ENCODE measurements at places on chromosomes 4 and X.
A peak's percentile ranks its signal among the peaks of the same experiment; 100 is the strongest.

- DNase-seq, result no peak
Measured at GRCh38 chr4:22688236-22688635, 4.5 kb upstream of the GBA3 start.

DNA sequence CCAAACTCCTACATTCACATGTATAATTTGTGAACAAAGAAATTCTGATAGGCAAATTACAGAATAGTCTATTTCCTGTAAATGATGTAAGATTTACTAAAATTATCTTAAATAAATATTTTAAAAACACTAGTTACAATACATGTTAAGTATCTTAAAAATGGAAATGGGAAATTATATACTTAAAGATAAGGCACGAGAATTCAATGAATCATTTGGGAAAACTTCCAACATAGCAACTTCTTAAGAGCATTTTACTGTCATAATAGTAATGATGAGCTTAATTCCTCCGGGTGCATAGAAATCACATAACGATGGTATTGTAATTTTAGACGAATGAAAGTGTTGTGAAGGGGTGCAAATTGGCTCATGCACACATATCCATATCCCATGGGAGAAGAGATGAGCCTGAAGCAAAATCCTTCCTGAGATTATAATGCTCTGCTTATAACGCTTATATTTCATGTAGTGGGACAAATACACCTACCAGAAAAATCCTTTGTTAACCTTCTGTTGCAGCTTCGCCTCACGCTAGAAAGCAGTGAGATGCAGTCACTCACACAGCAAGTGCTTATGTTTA, 873.5 kb downstream of the PDHA2 start:
- no peak for DNase-seq

DNA sequence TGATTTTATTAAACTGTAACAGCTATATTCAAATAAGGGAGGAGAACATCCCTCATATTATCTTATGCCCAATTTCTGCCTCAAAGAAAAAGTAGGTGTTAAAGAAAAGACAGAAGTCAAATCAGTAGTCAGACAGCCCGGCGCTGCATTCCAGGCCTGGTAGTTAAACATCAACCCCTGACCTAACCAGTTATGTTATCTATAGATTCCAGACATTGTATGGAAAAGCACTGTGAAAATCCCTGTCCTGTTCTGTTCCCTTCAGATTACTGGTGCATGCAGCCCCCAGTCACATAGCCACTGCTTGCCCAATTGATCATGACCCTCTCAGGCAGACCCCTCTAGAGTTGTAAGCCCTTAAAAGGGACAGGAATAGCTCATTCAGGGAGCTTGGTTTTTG, 269.9 kb upstream of the GALNT7 start:
- DNase-seq, result no peak

DNA sequence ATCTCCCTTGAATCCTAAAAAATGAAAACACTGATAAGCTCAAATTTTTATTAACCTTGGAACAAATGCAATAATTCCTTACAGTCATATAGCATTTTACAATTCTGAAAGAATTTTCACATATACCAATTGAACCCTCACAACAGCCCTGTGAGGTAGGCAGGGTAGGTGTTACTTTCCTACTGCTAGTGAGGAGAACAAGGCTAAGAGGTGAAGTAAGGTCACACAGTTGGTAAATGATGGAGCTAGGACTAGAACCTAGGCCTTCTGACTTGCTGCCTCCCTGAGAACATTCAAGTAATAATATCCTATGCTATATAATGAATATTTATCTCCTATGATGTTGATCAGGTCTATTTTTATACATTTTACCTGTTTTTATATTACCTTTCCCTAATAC, 9.7 kb downstream of the TAF9B start:
- no peak for DNase-seq

- DNase-seq, result no peak
Measured at GRCh38 chr4:10158333-10158942, 41.8 kb upstream of the WDR1 start.

DNA sequence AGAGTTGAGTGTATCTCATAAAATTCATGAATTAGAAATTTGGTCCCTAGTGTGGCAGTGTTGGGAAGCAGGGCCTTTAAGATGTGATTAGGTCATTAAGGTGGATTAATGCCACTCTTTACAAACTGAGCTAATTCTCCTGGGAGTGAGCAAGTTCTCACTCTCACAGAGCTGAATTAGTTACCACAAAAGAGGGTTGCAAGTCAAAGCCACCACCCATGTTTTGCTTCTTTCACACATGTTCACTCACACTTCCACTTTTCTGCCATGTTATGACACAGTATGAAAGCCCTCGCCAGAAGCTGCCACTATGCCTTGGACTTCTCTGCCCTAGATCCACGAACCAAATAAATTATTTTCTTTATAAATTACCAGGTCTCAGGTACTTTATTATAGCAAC, 332.1 kb downstream of the ARAP2 start:
- DNase-seq, result no peak

- DNase-seq, result no peak
Measured at GRCh38 chr4:71396382-71396781, 57.6 kb downstream of the SLC4A4 start.

DNA sequence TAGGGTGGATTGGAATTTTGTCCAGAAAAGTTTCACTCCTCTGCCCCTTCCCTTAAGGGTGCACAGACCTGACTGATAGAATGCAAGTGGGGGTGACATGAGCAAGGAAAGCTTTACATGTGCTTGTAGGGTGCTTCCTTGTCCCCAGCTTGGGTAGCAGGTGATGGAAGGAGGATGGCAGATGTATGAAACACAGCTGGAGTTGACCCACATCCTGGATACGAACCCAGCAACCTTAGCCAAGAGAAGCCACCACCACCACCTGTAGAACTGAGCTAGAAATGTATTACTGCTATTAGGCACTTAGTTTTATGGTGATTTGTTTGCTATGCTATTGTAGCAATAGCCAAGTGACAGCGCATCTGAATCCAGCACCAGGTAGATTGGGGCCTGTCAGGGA, 227.4 kb downstream of the HS3ST1 start:
- DNase-seq, result no peak

DNA sequence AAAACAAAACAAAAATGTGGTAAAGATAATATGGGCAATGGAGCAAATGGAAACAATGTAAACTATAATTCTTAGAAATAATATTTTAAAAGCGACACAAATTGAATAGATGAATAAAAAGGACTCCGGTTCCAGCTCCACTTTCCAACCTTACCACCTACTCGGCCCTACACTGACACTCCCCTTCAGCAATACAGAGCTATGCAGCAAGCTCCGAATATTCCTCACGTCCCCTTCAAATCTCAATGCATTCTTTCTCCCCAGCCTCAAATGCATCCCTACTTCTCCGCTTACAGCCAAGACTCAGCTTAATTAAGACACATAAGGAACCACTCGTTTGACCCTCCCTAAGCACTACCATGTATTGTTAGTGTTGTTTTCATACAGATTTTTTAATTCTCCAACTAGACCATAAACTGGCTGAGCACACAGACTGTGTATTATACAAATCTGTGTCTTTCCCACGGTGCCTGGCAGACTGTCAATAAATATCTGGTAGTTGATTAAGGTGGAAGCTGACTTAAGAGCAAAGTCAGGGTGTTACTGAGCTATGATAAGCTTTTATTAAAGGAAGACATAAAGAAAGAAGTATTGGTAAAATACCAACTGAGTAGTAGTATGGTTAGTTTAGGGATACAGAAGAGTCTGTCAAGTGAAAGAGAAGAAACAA, 219.1 kb downstream of the NR3C2 start:
- DNase-seq, result no peak

DNA sequence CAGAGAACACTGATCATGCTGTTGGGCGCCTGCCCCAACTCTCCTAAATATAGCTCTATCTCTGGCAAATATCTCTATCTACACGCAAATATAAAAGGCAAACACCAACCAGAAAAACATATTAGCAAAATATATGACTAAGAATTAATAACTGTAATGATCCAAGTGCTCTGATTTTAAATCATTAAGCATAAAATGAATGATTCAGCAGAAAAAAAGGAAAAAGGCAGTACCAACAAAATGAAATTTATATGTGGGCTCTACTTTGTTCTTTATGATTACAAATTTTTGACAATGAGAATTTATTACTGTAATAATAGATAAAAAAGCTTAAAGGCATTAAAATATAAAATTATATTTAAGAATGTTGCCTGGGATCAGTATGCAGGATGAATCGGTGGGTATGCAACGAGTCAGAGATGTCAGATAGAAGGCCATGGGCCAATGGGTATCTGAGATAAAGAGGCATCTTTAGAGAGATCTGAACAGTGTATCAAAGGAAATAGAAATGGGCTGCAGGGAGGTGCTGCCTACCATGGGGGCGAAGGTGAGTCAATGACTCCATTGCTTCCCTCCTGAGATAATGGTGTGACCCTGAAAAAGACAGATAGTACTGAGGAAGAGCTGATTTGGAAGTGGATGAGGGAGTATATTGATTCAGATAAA, 234.8 kb downstream of the SCFD2 start:
- DNase-seq, result no peak

- DNase-seq, result no peak
Measured at GRCh38 chrX:68835468-68835867, 6.6 kb downstream of the EFNB1 start.

- DNase-seq, result no peak
Measured at GRCh38 chr4:56227301-56227835, 159.9 kb downstream of the AASDH start.

GRCh38 chr4:85769009-85769408, 294.1 kb downstream of the ARHGAP24 start:
- DNase-seq, result no peak

- no peak for DNase-seq
Measured at GRCh38 chr4:6942238-6942800, 32.7 kb downstream of the TBC1D14 start.

DNA sequence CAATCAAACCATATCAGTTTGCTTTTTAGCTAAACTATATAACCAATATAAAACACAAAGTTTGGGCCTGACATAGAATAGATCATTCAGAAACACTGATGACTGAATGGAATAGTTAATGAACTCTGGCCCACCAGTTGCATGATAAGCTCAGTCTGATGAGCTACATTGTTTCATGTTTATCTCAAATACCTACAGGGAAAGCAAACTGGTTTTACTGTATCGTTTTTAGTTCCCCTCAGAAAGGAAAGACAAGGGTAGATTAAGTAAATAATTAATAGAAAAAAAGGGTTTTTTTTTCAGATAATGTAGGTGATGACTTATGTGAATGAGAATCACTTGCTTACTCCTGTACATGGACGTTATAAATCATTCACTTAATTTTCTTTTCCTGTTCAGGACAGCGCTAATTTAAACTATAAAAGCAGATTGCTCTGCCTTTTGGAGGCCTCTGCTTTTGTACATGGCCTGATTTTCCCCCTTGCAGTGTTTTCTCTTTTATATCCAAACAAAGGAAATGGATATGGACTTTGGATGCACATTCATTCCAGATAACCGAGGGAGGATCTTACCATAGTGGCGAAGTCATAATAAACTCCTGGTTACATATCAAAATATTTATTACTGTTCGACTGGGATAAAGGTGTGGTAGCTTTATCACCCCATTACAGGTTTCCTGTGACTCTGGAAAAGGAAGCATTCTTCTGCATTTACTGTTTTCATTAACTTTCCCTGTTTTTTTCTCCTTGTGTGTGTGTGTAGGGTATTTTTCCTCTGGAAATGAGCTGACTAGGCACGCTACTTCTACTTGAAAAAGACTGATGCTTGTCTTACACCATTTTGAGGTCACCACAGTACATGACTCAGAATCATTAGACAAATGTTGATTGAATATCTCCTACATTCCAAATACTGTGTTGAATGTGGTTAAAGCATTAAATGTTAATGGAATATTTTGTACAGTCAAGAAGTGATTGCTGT, 373.1 kb upstream of the HS3ST1 start:
- no peak for DNase-seq

- DNase-seq, result no peak
Measured at GRCh38 chr4:159298502-159298901, 195.6 kb downstream of the RAPGEF2 start.

DNA sequence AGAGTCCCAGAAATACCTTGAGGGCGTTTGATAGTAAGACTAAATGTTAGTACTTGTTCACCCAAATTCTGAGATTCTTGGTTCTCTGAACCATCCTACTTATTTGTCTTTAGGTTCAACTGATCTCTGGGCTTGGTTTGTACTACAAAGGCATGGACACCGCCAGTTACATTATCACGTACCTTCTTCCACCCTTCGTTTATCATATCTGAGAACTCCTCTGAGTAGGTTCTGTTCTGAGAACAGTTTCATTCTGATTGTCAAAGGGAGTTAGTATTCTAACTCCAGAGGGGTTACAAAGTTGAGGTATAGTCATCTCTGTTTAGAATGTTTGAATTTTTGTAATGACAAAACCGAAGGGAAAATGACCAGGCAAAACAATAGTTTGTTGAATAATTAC, 19.3 kb downstream of the ZFX start:
- DNase-seq, result no peak

GRCh38 chrX:1609762-1610161, 5.1 kb upstream of the ASMT start:
- no peak for DNase-seq

GRCh38 chrX:110175146-110175545, 142.7 kb downstream of the AMMECR1 start:
- no peak for DNase-seq

DNA sequence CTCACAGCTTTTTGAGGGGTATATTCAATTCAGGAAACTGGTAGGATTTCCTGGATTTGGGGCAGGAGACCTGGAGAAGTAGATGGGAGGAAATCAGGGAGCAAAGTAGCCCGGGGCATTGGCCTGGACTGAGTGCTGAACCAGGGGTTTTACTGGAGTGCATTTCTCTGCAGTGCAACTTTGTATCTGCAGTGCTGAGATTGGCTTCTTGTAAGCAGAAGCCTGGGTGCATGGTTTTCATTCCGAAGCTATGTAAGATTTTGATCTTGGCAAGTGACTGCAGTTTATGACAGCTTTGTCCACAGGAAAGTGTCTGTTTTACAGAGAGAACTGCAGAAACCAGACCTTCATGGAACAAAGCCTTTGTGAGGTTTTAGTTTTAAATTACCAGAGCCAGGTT, 158.3 kb downstream of the SPCS3 start:
- DNase-seq, result no peak

GRCh38 chrX:108309144-108309543, 129.1 kb downstream of the COL4A6 start:
- no peak for DNase-seq

- DNase-seq, result no peak
Measured at GRCh38 chr4:104138116-104138515, 356.6 kb downstream of the CXXC4 start.

GRCh38 chrX:3811331-3812311, 98.2 kb upstream of the PRKX start:
- DNase-seq, result peak; percentile 16

GRCh38 chr4:24007860-24008261, 118.0 kb upstream of the PPARGC1A start:
- no peak for DNase-seq

- DNase-seq, result no peak
Measured at GRCh38 chrX:56066016-56066415, 166.1 kb upstream of the KLF8 start.

- DNase-seq, result no peak
Measured at GRCh38 chr4:87029356-87029755, 94.5 kb downstream of the AFF1 start.
